NCI-H1417 treated with DMSO at 0.1 percent for 48 hours (cell line): ENCODE measurements at places on chromosomes 3 and 15.

GRCh38 chr3:25854214-25854613 lies 64.3 kb downstream of the OXSM start:
- no peak for DNase-seq

DNA sequence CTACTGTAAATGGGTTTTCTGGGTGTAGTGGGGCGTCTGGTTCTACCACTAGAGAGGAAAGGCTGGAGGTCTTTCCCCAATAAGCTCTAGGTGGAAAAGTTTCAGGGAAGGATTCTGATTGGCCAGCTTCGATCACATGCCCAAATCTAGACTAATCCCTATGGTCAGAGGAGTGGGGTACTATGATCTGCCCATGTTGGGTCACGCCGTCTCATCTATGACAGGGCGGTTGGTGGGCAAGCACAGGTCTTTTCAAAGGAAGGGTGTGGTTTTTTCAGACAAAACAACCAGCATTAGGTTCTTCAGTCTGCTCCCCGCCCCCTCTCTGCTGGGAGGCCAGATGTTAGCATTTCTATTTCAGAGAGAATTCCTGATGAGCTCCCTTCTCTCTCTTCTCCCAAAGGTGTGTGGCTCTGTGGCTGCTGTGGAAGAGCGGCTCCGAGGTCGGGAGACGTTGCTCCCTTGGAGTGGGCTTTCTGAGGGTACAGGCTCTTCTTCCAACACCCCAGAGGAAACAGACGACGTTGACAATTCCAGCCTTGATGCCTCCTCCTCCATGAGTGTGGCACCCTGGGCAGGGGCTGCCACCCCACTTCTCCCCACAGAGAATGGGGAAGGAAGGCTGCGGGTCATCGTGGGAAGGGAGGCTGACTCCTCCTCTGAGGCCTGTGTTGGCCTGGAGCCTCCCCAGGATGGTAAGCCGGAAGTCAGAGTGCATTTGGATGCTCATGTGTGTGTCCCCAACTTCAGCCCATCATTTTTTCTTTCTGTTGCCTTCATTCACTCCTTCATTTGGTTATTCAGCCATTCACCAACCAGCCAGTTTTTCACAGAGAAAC lies 9.7 kb upstream of the TATDN2 start:
- no peak for DNase-seq

DNA sequence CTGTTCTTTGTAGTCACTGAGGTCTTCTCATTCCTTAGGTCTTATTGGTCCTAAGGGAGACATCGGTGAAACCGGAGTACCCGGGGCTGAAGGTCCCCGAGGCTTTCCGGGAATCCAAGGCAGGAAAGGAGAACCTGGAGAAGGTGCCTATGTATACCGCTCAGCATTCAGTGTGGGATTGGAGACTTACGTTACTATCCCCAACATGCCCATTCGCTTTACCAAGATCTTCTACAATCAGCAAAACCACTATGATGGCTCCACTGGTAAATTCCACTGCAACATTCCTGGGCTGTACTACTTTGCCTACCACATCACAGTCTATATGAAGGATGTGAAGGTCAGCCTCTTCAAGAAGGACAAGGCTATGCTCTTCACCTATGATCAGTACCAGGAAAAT lies 11.6 kb downstream of the ADIPOQ start:
- DNase-seq: no peak

DNA sequence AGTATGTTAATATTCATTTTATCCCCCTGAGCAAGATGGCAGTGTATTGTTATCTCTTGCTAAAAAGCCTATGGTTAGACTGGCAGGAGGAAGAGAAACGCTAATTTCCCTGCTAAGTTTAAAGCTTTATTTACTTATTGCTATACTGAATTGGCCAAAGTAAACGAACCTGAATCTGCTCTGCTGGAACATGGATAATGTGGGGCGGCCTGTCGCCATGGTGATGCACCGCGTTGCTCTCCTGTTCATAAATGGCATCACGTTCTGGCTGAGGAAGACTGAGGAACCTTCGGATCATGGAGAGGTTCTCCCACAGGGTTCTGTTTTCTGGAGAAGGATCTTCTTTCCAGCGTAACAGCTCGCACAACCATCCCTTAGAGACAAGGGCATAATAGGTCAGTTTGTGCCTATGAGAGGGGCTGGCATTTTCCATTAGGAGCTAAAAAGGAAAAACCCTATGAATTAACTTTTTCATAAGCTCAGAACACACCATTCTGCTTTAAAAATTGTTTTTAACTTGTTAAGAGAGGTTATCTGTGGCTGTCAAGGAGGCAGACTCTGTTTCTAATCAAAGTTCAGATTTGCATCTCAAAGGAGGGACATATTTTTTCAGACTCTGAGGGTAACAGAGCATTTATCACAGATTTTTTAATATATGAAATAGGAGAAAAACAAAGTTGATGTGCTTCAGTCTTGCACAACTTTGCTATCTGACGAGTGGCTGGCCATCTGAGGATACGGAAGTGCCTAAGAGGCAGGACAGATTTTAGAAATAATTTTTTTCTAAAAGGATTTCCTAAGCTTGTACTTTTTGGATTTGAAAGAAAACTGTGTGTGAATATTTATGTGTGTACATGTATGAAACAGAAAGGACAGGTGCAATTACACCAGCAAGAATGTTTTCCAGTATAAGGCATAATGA lies 73.1 kb downstream of the SATB1 start:
- no peak for DNase-seq

DNA sequence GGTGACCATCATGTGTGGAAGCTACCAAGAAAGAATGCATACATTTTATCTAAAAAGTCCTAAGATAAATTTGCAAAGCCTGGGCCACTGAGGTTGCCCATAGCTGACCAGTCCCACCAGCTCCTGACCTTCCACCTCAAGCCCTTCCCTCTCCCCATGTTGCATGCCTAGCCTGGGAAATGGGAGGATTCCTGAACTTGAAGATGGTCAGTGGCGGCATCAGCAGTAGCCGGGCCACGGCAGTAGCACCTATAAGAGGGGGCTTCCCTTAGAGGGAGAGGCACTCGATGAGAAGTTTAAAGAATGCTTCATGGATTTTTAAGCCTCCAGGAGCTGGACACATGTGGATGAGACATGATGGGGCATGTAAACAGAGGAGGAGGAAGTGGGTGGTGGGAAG lies 172.1 kb downstream of the KLF13 start:
- DNase-seq: no peak

- DNase-seq: no peak
These were observed 20.6 kb downstream of the MTMR14 start for GRCh38 chr3:9669720-9670432.

DNA sequence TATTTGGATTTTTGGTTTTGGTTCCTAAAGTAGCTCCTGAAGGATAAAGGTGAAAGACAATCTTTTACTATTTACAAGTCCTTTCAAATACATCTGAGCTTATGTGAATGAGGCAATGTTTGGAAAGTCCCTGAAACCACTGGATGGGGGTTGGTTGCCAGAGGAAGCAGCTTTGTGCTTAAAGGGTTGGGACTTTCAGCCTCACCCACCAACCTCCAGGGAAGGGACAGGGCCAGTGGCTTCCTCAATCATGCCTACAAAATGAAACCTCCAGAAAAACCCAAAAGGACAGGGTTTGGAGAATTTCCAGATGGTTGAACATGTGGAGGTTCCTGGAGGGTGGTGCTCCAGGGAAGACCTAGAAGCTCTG lies 20.9 kb upstream of the ABHD17C start:
- DNase-seq: no peak

DNA sequence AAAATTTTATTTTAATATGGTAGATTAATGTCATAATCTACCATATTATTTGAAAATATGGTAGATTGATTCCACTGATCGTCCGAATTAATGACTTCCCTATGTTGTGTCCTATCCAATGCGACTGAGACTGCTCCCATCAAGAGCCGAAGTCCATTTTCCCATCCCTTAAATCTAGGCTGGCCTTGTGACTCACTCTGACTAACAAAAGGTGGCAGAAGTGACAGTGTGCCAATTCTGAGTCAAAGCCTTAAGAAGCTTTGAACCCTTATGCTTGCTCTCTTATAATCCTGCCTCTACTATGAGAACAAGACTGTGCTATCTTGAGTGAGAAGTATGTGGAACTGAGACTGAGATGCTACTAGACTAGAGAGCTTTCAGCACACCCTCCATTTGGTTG lies 387.2 kb downstream of the ROBO1 start:
- DNase-seq: no peak

GRCh38 chr3:118968111-118968510 lies 66.5 kb downstream of the IGSF11 start:
- DNase-seq: no peak

GRCh38 chr3:178492491-178492890 lies 43.7 kb upstream of the KCNMB2 start:
- DNase-seq: peak; percentile 91

- no peak for DNase-seq
These were observed 55.0 kb downstream of the TMEM39A start for GRCh38 chr3:119408243-119408950.

GRCh38 chr15:100565591-100565990 lies 36.4 kb downstream of the LINS1 start:
- DNase-seq: no peak

DNA sequence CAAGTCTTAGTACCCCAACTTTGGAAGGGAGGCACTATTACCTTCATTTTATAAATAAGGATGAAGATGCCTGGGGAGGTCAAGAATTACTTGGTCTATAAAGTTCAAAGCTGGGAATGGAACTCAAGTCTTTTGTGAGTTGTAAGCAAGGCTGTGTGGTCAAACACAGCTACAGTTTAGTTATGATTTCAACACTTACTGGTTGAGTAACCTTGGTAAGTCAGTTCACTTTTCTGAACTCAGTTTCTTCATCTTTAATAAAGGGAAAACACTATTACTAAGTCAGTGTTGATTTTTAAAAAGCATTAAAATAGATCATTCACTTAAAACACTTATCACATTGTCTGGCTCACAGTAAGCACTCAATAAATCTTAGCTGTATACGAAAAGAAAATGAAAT lies 200.4 kb upstream of the ADAMTS9 start:
- DNase-seq: no peak

DNA sequence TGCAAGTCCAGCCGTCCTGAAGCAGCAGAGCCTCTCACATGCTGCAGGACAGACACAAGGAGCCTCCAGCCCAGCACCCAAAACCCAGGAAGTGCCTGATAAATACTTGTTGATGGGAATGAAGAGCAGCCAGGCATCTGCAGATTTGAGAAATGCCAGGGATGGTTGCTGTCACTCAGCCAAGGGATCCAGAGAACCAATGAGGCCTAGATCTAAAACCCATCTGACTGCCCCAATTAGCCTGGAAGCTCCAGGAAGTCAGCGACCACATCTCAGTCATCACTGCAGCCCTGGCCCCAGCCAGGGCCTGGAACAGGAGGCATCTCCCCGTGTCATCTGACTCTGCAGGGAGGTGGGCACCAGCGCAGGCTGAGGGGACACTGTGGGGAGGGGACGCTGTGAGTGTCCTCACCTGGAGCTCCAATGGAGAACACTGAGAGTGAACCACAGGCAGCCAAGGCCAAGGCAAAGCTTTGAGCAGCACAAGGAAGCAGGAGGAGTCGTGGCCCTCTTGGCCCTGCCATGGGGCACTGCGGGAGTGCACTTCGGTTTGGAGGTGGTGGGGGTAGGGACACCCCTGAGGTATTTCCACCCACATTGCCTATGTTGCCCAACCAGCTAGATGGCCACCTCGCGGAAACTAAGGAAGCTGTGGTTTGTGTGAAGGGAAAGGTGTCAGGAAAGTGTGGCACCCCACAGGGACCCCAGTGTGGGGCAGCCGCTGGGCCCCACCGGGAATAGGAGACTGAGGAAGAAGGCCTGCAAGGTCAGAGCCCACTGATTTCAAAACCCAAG lies 229.5 kb downstream of the VPS13C start:
- DNase-seq: no peak

- no peak for DNase-seq
These were observed 40.4 kb downstream of the CP start for GRCh38 chr3:149181182-149181581.

GRCh38 chr15:88250826-88251225 lies 5.7 kb downstream of the NTRK3 start:
- no peak for DNase-seq

DNA sequence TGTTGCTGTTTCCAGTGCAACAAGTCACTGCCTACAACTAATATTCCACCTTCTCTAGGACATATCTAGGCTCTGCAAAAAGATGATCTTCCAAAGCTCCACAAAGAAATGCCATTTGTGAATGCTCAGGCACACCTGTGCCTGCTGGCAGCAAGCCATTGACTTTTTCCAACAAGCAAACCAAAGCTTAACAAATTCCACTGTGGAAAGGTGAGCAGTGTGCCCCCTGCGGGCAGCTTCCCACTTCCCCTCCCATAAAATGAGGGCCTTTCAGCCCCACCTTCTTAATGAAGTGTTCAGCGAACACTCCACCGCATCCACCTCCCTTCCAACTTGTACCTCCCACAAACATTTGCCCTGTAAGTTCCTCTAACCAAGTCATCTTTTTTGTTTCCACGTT lies 157.5 kb upstream of the SLC24A5 start:
- no peak for DNase-seq

- DNase-seq: no peak
These were observed 683 bp upstream of the CPEB1 start for GRCh38 chr15:82647835-82648256.

- DNase-seq: no peak
These were observed 11.1 kb downstream of the ADAMTS17 start for GRCh38 chr15:100330629-100331215.

GRCh38 chr3:127834771-127835170 lies 12.5 kb upstream of the MGLL start:
- no peak for DNase-seq

DNA sequence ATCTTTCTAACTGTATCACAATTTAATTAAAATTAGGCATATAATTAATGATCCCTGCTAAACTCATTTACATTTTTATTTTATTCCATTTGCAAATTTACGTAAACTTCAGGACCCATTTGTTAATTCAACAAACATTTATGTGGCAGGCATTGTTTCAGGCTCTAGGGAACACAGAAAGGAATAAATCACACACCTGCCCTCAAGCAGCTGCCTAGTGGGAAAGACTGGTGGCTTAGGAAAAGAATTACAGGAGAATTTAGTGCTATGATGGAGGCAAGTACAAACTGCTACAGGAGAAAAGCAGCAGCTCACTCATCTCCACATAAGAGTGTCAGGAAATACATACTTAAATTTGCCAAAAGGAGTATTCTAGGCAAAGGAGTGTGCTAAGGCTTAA lies 11.2 kb downstream of the CBLB start:
- no peak for DNase-seq

DNA sequence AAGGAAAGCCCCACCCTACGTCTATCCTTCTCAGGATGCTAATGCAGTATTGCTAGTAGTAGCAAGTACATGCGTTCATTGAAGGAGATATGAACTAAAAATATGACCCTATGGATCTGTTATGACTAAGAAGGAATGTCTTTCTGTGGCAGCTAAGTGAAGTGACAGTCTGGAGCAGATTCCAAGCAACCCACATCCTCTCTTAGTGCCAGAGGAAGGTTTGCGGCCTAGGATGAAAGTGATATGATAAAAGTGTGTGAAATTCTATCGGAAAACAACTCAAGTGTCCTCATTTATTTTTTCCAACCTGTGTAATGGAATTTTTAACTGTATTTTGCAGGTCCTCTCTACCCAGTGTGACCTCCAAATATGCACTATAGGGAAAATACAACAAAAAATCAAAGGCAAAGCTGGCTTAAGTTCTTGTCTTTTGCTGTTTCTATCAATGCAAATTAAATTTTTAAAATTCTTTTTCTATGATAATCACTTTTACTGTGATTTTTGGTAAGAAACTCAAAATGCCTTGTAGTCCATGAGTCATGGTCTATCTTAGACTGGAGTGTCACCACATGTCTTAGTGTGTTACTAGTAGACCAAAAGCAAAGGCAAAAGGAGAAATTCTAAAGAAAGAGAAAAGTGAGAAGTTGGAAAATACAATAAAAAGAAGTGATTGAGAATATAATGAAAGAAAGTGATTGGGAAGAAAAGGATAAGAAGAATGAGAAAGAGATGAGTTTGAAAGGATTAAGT lies 161.2 kb upstream of the TMCO5A start:
- no peak for DNase-seq
